ENCODE measurements at places on chromosomes 11 and 22.

- no peak for DNase-seq
Measured at GRCh38 chr11:64355078-64355940, 3.7 kb upstream of the RPS6KA4 start.

- no peak for DNase-seq
Measured at GRCh38 chr22:20648306-20648903, 125.5 kb upstream of the SERPIND1 start.

GRCh38 chr22:45454275-45454674 lies 40.8 kb downstream of the RIBC2 start:
- no peak for DNase-seq

GRCh38 chr22:41845380-41846267 lies 12.7 kb downstream of the SREBF2 start:
- DNase-seq = no peak

- DNase-seq = no peak
Measured at GRCh38 chr22:47061226-47061625, 298.8 kb downstream of the TBC1D22A start.

DNA sequence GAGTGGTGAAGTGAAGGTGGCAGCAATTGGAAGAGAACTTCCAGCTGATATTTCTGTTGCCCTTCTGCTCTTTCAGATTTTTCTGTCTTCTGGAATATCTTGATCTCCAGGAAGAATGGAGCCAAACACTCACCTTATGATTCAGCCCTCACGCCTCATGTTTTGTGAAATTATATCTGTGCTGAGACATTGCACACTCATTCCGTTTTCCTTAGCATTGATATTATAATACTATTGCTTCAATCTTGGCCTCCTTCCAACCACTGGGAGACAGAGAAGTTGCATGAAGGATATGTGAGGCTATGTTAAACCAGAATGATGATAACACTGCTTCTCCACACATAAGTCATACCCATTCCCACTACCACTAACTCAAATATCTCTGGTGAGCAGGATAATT lies 177.9 kb downstream of the ETS1 start:
- DNase-seq = no peak

DNA sequence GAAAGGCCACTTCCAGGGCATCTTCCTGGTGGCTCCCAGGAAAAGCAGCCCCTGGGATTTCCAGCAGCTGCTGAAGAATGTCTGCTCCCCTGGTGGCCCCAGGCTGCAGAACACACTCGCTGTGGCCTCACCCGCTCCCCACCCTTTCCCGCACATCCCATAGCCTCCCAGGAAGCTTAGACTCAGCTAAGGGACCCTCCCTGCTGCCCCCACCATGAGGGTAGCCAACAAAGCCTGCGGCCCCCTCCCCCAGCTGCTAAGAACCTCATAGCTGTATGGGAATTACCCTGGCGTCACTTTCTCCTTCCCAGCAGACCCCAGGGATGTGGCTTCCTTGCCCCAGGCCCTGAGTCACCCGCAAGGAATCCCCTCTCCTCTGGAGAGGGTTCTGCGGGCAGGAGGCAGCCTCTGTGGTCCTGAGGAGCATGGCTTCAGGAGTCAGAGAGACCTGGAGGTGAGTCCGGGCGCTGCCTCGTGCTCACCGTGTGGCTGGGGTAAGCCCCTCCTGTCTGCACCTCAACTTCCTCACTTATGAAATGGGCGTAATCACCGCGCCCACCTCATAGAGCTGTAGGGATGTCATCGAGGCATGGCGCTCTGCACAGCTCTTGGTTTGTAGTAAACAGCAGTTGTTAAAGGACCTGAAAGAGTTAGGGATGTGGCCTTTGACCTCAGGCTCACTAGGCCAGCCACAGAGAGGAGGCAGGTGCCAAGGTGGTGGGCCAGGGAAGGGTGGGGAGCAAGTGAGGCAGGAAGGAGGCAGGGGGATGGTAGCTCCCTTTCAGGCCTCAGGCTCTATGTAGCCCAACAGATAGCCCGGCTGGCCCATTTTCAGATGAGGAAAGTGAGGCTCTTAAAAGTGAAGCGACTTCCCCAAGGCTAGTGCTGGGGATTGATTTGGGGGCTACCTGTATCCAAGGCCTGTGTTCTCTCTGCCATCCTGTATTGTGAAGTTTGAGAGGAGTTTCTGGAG lies 71.2 kb downstream of the LRRC32 start:
- DNase-seq = no peak

GRCh38 chr11:58286249-58286648 lies 18.2 kb upstream of the OR10W1 start:
- DNase-seq = no peak

DNA sequence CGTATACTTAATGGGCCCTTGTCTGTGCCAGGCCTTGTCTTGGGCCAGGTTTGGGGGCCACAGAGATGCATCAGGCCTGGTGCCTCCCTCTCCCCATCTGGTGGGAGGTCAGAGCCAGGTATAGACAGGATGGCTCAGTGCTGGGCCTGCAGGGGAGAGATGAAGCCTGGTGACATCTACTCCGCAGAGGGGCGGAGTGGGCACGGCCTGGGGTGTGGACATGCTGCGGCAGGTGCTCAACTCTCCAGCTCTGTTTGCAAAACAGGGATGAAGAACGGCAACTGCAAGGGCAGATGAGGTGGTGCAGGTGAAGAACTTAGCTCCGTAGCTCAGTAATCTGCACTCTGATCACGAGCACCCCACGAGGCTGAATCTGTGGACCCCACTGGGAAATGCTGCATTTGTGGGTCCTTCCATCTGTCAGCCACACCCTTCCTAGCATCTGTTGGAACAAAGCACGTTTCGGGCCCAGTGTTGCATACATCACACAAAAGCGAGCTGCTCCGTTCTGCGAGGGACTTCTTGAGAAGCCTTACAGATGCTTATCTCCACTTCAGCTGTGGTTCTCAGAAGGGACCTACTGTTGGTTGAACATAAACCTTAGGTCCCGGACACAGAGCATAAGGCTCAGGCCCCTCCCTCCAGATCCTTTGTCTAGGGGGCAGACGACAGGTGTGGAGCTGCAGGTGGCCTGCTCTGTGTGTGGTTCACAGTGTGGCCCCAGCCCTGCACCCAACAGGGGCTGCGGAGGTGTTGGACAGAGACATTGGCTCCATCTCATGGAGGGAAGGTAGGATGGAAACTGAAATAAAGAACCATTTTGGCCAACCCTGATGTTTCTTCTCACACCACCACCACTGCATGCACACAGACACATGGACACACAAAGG lies 78.3 kb downstream of the LRRC32 start:
- DNase-seq = no peak

DNA sequence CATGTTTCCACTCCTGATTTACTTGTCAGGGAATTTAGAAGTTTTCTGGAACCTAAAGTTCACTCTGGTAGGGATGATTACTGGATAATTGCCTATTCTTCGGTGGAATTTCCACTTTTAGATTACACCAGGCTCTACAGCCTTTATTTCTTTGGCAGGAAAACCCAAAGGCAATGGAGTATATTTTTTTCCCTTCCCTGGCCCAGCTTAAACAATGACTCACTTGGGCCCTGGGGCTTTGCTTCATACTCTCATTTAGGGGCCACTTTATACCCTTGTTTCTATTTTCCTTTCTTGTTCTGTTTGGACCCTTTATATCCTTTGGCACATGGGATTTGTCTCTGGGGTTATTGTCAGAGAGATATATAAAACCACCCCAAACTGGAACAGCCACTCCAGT lies 114.7 kb downstream of the CSTPP1 start:
- DNase-seq = no peak
